ENCODE measurements at places on chromosomes 4 and X.

GRCh38 chr4:138643827-138644226 is 371.8 kb upstream of the NOCT start:
- DNase-seq = no peak

DNA sequence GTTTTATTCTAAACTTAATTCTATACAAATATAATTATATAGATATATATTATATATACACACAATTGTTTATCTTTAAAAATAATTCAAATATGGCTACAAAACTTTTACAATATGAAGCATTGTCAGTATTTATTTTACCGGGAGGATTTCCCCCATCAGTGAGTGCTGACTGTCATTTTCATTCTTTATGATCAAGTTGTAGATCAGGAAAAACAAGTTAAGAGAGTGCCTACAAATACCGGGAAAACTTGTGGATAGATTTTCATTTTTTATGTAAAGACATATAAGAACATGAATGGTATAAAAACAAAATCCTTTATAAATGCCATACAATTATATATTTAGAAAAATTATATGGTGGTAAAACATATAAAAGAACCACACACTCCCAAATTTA is 37.8 kb downstream of the CLCN3 start:
- no peak for DNase-seq

DNA sequence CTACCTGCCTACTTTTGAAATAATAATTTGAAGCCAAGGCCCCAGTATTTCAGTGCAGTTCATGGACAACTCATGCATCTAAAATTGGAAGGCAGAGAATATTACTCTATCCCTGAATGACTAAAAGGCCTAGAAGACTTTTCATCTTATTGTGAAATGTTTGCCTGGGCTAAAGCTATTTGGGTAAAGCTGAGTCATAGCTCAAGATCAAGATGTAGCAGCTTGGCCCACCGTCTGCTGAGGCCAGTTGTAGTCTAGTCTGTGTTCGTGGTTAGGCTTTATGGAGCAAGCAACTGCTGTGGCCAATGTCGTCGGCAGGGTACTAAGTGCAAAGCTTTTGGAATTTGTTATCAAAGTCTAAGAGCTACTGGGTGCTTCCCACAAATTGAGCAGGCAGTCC is 929.1 kb downstream of the RAB28 start:
- no peak for DNase-seq

DNA sequence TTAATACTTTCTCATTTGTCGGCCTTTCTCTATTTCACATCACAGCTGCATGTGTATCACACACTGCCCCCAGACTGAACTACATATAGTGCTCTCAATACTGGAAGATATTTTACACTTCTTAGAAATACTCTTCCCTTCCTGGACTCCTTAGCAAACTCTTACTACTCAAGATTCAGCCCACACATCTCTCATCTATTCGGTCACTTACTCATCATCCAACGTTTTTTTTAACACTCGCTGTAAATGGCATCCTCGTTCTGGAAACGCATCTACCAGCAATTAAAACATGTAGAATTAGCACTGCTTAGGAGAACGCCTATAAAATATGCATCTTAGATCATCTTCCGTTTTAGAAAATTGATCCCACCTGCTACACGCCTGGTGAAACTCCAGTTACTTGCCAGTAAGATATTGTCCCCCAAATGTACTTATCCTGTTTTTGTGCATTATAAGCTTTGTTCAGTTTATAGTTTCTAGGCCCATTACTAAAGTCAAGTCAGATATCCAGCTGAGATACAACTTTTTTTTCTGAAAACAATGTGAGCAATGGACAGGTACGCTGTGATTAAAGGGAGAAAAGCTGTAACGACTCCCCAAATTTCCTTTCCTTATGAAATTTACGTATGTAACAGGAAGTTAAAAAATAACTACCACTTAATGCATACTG is 1.0 kb downstream of the LRP2BP start:
- DNase-seq = no peak

DNA sequence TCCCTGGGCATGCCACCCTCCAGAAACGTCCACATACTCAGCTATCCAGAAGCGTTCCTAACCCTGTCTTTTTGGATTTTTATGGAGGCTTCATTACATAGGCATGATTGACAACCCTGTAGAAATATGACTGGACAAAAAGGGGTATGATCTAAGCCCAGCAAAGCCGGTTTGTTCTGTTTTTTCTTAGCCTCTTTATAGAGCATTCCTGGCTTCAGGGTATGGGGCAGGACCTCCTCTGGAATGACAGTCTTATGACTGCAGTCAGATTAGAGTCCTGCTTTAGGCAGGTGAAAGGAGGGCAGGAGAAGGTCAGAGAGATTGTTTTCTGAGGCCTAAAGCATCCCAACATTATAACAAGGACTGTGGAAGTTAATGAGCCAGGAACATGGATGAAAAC is 137.4 kb downstream of the DCLK2 start:
- no peak for DNase-seq

- no peak for DNase-seq
Observed at GRCh38 chr4:87677731-87678130, 27.7 kb downstream of the DMP1 start.

DNA sequence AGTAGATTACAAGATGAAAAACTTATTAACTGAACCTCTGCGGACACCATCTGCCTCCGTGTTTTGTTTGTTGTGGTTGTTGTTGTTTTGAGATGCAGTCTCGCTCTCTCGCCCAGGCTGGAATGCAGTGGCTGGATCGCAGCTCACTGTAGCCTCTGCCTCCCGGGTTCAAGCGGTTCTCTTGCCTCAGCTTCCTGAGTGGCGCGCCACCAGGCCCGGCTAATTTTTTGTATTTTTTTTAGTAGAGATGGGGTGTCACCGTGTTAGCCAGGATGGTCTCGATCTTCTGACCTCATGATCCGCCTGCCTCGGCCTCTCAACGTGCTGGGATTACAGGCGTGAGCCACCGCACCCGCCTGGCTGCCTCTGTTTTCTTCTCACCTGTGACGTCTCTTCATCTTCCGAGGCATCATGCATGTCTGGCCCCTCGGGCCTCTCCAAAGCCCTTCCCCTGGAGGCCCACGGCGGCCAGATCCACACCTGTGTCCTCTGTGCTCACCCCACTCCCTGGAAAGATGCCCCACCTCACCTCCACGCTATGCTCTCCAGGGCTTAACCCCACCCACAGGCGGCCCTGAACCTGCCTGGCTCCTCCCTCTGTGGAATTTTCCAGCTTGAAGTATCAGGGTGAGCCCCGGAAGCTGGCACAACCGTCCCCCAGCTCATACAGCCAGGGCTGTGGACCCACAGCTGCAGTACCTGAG is 77.0 kb upstream of the MXD4 start:
- DNase-seq = no peak

DNA sequence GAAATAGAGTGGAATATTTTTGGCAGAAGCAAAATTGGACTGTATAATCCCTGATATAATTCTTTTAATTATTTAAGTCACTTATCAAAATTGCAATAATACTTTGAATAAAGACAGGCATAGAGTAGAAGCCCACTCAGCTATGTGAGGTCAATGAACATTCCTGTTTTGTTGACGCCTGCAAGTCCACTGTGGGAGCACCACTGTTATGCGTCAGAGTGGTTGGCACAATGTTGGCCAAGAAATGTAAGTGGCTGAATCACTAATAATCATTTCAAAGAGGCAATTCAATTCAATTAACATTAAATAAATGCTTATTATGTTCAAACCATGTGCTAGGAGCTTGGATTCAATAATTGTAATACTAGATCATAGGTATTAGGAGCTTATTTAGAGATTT is 221.0 kb downstream of the SPCS3 start:
- no peak for DNase-seq

GRCh38 chrX:140503714-140504351 is 1.0 kb downstream of the SOX3 start:
- DNase-seq = peak; percentile 15

- no peak for DNase-seq
Observed at GRCh38 chr4:169397762-169398161, 127.0 kb upstream of the SH3RF1 start.
